ENCODE measurements at places on chromosomes 12 and 14.

DNA sequence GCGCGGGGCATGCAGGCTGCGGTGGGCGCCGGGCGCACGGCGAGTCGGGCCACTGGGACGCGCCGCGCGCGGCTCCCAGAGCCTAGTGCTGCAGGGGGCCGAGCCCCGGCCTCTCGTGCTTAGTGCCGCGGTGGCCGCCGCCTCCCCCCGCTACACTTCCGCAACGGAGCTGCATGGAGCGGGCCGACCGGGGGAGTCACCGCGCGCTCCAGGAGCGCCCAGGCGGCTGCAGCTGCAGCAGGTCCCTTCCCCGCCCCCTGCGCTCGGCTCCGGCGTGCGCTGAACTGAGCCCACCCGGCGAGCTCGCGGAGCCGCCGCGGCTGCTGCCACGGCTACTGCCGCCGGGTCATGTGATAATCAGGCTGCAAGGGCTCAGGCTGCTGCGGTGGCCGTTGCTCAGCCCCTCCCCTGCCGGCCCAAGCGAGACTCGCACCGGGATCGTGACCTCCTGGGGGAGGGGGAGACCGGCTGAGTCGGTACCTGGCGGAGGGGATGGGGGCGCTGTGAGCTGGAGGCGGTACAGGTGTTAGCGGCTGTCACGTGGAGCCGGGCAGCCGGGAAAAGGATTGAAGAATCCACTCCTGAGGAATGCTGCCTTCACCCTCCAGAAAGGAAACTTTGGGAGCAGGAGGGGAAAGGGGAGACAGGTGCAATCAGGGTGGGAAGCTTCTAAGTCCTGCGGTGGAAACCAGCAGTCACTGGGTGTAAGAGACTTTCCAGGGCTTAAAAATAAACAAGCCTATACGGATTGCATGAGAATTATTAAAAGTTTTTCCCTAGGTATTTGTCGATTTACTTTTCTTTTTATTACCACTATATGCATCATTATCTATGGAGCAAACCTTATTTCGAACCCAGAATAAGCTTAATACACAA, at the start of gene PPM1H:
PPM1H (minus strand) TSS at position 352 of the 876 bp plus-strand sequence. CDS start 414 bp downstream, outside the sequence.
- DNase-seq, result peak; percentile 82

DNA sequence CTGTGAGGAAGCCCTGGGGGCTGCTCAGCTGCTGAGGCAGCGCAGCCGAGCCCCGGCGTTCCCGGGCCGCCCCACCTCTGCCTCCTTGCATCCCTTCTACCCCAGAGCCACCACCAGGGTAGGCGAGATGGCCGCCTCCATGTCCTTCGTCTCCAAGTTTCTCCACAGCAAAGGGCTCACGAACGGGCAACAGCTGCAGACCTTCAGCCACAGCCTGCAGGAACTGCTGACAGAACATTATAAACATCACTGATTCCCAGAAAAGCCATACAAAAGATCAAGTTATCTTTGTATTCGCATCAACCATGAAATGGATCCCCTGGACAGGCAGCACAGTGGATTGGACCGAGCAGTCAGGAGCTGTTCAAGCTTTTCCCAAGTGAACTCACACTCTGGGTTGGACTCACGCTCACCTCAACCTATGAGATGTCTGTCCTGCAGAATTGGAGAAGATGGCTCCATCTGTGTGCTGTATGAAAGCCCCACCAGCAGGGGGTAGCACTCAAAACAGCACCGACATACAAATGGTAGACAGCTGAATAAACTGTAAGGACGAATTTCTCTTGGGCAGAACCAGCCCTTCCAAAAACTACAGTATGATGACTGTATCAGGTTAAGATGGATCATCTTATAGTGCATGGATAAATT, 19.4 kb upstream of the A2M start:
- no peak for DNase-seq

DNA sequence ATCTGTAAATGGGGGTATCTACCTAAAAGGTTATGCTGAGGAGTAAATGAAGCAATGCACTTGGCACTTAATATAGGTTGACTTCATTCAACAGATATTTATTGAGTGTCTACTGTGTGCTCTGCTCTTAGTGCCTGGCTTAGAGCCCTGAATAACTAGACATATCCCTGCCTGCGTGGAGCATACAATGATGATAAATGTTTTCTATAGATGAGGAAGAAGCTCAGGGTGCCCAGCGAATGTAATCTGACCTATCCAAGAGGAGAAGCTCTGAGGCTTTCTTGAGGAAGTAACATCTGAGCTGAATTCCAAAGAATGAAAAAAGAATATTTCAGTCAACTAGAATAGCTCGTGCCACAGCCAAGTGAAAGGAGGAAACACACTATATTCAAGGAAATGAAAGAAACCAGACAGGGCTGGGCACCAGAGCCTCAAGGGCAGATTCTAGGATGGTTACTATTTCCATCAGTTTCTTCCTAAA, 17.9 kb upstream of the HIGD1C start:
- DNase-seq, result no peak

DNA sequence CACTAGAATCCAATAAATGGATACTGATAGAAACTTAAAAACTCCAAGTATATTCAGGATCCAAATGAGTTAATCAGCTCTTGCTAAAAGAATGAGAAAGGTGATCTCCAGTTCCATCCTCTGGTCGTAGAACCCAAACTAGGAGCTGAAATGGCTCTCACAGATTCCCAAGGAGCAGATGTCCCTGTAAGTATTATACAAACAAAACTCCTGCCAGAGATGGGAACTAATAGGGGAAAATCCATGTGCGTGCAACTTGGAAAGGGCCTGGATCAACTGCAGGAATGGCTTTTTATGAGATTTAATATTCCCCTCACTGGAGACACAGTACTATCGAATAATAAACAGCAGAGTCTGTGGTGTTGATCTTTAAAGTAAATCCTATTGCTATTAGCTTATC, 309.2 kb upstream of the TBX3 start:
- no peak for DNase-seq

DNA sequence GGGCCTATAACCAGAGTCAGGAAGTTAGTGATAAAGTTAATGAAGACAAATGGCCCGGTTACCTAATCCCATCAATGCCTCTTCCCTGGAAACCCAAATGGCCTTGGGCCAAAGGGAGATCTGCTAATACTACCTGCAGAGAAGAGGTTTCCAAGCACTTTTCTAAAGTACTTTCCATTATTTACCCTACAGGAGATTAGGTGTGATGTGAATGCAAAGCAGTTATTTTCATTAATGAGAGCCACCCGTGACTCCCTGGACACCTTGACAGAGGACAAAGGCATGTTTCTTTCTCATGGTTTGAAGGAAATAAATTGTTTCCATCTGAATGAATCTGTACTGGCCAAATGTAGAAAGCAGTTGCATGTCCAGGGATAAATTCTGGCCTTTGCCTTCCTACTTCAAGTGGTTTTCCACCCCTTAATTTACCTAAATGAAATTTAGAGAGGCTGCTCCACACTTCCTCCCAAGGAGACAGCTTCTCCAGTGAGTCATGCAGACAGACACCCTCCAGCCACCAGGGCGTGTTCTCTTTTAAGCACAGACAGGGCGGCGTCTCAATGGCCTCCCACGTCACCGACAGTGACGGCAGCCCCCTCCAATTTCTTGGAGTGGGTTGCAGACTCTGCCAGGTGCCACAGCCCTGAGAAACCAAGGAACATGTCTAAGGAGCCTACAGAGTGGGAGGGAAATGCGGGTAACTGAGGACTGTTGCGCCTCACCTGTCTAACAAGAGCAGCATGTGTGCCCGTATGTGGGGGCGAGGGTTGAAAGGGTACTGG, 43.9 kb upstream of the GNPNAT1 start:
- peak; percentile 88 for DNase-seq

GRCh38 chr12:130981074-130981742, 27.5 kb downstream of the ADGRD1 start:
- DNase-seq, result no peak

DNA sequence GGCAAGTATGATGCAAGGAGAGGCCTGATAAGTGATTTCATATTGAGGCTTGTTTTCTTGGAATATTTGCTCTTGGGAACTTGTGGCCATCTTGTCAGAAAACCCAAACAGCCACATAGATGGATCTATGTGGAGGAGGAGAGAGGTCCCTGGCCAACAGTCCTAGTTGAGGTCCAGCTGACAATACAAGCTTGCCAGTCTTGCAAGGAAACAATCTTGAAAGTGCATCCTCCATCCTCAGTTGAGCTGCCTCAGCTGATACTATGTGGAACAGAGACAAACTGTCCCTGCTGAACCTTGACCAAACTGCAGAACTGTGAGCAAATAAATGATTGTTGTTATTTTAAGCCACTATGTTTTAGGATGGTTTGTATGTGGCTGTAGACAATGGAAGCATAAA, 146.4 kb downstream of the TMX1 start:
- DNase-seq, result no peak

- no peak for DNase-seq
Observed at GRCh38 chr14:100358396-100358795, 35.3 kb downstream of the SLC25A47 start.

Measured in HTR-8/SVneo (cell line).